ENCODE measurements at places on chromosomes 5 and 9.

DNA sequence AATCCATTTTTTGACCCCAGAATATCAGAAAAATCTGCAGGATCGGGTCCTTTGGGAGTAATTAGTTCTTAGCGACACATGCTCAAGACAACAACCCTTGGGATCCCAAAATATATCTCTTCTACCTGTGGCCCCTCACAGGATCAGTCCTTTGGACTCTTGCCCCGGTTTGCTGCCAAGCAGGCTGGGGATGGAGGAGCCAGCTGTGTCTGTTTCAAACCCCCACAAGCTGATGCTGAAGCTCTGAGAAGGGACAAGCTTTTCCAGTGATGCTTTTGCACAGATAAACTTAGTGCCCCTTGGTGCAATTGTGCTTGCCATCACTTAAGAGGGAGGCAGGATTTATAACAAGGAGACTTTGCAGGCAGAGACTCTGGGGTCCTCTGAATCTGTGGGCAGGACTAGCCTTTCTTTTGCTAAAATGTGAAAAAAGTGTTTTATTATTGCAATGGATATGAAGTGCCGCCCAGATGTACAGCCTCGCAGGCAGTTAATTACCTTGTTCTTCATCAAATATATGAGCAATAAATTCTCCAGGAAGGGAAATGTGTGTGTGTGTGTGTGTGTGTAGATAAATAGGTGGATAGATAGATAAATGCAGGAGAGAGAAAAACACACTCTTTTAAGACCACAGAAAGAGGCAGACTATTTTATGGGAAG, 9.6 kb upstream of the LHX2 start:
- no peak for DNase-seq

GRCh38 chr5:175385691-175386362, 58.2 kb downstream of the DRD1 start:
- DNase-seq, result no peak

DNA sequence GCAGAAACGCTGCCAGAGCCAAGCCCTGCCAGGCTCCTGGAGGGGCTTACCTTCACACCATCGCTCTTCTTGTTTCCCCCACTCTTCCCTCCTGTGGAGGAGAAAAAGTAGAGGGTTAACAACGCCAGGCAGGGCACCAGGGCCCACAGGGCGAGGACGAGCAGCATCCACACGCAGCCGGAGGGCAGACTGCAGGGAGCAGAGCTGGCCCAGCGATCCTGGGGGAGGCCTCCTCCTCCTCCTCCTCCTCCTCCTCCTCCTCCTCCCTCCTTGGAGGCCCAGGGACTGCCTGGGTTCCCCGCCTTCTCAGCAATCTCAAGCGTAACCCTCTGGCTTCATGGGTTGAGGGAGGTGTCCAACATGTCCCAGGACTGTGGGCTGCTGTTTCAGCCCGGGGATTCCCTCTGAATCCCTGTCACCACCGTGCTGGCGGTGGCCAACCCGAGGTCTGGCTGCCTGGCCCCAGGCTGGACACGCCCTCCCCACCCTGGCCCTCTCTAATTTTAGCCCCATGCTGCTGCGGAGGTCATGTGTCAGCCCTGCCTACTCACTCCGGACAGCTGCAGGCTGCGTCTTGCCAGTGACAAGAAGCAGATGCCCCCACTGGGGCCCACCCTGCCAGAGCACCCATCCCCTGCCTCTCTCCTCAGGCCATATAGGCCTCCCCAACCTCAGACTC, 44.3 kb downstream of the CAMK2A start:
- no peak for DNase-seq

DNA sequence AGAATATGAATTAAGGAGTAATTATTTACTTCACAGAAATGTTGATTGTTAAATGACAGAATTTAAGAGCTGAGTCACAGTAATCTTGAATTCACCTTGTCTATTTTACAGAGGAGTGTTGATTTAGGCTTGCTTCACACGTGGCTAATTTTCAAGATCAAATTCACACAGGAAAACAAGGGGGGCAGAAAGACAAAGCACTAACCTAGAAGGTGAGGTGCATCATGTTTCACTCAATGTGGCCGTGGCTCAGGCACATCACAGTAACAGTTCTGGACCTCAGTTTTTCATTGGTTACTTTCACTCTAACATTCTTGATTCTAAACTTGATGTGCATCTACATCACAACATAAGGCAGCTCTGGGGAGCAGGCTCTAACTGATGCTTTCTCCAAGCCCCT, 69.6 kb upstream of the GNAQ start:
- DNase-seq, result no peak

- DNase-seq, result no peak
Measured at GRCh38 chr5:79547982-79548381, 34.0 kb upstream of the HOMER1 start.

DNA sequence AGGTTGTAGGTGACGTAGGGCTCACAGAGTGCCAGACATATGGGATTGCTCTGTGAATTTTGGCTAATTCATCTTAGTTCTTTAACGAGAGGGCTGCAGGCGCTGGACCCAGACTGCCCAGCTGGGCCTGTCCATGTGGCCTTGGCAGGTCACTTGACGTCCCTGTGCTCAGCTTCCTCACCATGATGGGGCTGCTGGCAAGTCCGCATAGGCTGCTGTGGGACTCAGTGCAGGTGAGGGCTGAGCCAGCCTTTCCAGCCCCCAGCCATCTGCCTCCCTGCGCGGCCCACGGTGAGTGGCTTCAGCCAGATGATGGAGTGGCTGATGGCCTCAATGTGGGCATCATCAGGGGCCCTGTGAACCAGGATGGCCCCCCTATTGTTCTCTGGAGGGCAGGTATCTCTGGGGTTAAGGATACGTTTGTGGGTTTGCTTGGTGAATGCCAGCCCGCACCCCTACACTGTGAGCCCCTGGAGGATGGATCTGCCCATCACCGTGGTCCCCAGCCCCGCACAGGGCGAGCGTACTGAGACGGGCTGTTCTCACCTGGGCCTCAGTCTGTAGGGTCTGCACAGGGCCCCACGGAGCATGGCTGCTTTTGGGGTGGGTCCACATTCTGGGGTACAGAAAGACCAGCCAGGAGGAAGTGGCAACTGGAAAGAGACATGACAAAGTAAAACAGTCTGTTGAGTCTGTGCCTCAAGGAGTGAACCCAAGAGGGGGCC, 3.7 kb downstream of the CARD19 start:
- no peak for DNase-seq

GRCh38 chr9:70073193-70073592, 29.5 kb downstream of the MAMDC2 start:
- no peak for DNase-seq

- no peak for DNase-seq
Measured at GRCh38 chr9:68947015-68947414, 66.9 kb downstream of the PRKACG start.

- DNase-seq, result no peak
Measured at GRCh38 chr9:4082948-4083347, 216.9 kb downstream of the GLIS3 start.

DNA sequence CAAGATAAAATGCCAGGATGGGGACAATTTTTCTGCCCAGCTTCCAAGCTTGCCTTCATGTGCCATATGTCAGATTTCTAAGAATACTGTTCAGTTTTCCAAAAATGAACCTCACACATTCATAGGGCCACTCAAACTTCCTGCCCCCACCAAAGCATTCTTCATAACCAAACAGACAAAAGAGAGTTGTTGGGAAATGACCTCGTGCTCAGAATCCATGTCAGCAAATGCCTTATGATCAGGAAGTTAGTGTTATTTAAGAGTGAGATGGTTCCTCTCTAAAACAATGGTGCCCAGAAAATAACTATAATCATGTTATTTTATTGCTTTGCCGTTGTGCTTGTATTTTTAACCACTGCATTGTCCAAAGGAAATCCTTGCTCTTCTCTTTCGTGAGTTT, 208.2 kb downstream of the ZNF608 start:
- DNase-seq, result no peak

DNA sequence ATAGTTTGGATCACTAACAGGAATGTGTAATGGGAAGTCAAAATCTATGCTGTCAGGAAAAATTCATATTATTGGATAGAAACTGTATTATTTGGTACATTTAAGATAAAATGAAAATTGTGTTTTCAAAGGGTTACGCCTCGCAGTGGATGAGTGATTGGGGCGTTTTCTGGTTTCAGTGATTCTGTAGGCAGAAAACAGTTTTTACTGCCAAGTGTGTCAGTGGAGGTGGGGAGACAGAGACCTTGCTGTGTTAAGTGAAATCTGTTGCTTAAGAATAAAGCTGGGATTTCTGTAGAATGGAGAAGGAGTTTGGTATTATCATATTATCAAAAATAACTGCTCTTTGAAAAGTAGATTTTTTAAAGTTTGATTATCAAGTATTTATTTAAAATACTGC, 69.7 kb downstream of the GHR start:
- no peak for DNase-seq

- DNase-seq, result no peak
Measured at GRCh38 chr9:7139886-7140285, 382.1 kb downstream of the KDM4C start.

DNA sequence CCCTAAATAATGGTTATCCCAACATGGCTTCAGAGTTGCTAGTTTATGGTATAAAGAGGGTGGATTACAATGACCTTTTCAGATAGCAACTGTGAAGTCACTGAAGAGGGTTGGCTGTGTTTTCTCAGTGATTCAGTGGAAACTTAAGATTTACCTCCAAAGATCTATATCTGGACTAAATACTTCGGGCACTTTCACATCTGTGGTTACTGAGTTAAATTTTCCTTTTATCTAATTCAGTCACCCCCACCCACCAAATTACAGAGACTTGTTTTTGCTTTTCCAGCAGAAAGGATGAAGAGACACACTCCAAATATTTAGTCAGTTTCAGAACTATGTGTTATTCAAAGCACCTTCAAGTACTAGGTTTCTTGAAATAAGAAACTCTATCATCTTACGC, 573.2 kb downstream of the CCDC171 start:
- DNase-seq, result no peak

DNA sequence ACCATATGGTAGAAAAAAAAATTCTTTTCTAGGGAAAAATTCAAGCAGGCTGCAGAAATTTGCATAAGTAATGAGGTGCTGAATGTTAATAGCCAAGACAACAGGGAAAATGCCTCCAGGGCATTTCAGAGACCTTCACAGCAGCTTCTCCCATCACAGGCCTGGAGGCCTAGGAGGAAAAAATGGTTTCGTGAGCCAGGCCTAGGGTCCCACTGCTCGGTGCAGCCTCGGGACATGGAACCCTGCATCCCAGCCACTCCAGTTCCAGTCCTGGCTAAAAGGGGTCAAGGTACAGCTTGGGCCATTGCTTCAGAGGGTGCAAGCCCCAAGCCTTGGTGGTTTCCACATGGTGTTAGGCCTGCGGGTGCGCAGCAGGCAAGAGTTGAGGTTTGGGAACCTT, 436.0 kb upstream of the SMC2 start:
- DNase-seq, result no peak

DNA sequence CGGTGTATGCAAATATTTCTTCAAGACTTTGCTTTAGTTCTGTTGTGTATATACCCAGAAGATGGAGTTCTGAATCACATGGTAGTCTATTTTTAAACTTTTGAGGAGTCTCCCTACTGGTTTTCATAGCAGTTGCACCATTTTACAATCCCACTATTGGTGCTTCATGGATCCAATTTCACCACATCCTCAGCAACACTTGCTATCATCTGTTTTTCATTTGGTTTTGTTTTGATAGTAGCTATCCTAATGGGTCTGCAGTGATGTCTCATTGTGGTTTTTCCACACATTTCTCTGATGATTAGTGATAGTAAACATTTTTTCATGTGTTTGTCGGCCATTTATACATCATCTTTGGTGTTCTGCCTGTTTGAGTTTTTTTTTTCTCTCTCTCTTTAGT, 1339.3 kb downstream of the EFNA5 start:
- no peak for DNase-seq

DNA sequence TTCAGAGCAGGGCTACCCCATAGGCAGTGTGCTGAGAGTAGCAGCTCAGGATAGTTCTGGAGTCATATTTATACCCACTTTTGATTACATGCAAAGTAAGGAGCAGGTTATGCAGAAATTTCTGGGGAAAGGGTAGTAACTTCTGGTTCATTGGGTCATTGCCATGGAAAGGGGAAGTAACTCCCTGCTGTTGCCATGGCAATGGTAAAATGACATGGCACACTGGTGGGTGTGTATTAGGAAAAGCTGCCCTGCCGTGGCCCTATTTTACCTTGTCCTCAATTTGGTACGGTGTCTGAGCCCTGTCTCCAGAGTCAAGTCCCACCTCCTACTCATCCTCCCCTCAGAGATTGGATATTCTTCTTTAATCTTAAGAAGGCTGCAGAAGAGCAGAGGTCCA, 526.7 kb upstream of the TYRP1 start:
- DNase-seq, result no peak

DNA sequence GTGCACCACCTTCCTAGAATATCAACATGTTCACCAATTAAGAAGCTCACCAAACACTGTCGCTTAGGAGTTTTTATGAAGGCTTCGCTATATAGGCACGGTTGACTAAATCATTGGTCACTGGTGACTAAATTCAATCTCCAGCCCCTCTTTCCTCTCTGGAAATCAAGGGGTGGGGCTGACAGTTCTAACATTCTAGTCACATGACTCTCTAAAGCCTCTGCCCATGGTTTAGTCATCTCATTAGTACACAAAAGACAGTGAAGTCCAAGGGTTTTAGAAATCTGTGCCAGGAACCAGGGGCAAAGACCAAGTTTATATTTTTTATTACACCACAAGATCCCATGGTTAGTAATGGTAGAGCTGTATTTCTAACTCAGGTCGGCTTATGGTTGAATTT, 243.2 kb downstream of the ELAVL2 start:
- DNase-seq, result no peak

- no peak for DNase-seq
Measured at GRCh38 chr5:114702136-114702535, 340.3 kb downstream of the KCNN2 start.

DNA sequence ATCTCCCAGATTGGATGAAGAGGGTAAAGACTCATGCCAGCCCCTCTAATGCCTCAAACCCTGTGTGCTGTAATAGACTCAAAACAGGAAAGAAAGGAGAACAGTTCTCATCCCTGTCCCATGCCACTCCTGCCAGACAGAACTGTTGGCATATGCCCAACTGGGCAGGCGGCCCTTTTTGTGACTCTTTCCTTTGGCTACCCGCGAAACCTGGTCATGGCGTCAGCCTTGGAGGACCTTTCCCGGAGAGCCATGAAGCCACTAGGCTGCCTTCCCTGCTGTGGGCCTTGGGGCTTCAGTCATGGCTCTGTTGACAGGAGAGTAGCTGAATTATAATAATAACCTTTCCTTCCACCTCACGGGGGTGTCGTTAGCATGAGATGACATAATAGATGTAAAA, 75.9 kb upstream of the SEMA6A start:
- DNase-seq, result no peak

GRCh38 chr5:172695232-172696054, 54.4 kb downstream of the NEURL1B start:
- DNase-seq, result no peak

DNA sequence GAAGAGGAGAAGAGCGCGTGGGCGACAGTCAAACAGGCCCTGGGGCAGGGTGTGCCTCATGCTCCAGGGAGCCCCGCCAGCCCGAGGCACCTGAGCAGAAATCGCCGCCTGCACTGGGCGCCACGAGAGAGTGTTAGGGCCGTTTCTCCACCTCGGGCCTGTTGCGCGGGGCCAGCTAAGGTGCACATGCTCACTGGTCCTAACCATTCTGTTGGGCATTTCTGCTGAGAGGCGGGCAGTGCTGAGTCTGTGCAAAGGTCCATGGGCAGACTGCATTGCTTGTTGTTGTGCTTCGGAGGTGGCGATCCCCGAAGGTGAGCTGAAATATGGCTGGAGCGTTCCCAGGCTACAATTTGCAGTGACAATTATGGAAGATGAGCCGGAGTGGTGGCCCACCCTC, 367.8 kb upstream of the SPATA31A5 start:
- no peak for DNase-seq

Data from effector CD4-positive, alpha-beta T cell (primary cell).